GM13976 (cell line): ENCODE measurements at places on chromosomes 11 and 22.

- DNase-seq: no peak
Observed at GRCh38 chr11:328012-328411, 7.4 kb upstream of the IFITM3 start.

GRCh38 chr22:37148031-37148651, 1.6 kb downstream of the IL2RB start:
- DNase-seq: no peak

- DNase-seq: no peak
Observed at GRCh38 chr22:27732391-27732790, 69.2 kb downstream of the MN1 start.

- no peak for DNase-seq
Observed at GRCh38 chr11:45725121-45725520, 59.7 kb upstream of the CHST1 start.

- DNase-seq: peak; percentile 66
Observed at GRCh38 chr22:30224161-30224857, 22.2 kb downstream of the LIF start.

- no peak for DNase-seq
Observed at GRCh38 chr11:12175694-12176241, 65.4 kb downstream of the MICAL2 start.

GRCh38 chr22:41123151-41123550, 30.8 kb downstream of the EP300 start:
- DNase-seq: no peak

GRCh38 chr11:71153005-71153390, 99.4 kb downstream of the SHANK2 start:
- DNase-seq: no peak

DNA sequence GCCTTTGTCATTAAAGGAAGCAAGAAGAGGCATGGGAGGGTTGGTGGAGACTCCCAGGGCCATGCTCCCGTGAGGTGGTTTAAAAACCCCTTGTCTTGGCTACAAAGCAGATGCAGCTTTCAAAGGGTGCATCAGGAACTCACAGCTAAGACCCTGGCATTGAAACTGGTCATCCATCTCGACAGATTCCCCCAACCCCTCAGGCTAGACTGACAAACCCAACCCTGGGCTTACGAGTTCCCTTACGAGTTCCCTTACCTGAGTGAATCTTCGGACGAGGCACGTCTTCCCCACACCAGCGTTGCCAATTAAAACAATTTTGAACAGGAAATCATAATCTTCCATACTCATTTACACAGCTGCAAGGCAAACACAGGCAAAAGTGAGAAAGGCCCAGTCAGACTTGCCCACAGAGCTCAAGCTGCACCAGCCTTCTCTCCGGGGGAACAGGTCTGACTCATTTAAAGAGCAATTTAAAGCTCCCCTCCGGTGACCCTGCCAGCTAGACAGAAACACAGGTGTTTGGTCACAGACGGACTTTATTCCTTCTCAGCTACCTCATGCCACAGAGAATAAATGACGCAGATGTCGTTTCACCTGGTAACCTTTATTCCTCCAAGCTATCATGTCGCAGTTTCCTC, 74.6 kb downstream of the RAB30 start:
- DNase-seq: peak; percentile 55

GRCh38 chr22:43862074-43862881, at the start of gene SULT4A1:
Gene SULT4A1, minus strand, starts transcription at chr22:43862513. Its CDS starts 131 bp downstream, at chr22:43862382.
- DNase-seq: no peak

- no peak for DNase-seq
Observed at GRCh38 chr11:112587664-112588063, 327.0 kb upstream of the PLET1 start.

DNA sequence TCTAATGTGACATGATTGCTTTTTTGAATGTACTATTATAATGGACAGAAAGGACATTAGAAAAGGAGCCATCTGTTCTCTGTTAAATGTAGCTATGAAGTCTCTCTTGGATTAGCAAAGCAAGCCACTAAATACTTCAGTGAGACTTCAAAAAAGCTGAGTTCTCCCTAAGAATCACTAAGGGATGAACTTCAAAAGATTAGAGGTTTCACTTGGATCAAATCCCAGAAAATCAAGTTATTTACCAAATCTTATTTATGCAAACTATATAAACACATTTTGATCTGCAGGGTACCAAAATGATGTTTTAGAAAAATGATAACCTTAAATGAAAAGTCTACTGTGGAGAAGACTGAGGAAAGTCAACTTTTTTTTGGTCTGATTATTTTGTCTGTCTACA, 82.1 kb upstream of the MTMR2 start:
- DNase-seq: no peak
